ENCODE measurements at places on chromosomes 11 and 22.

GRCh38 chr11:16609769-16610168 is 128.7 kb upstream of the C11orf58 start:
- DNase-seq, result no peak

- no peak for DNase-seq
Measured at GRCh38 chr22:37127350-37127878, 17.9 kb upstream of the TMPRSS6 start.

- peak; percentile 62 for DNase-seq
Measured at GRCh38 chr11:75334976-75335375, 16.5 kb downstream of the ARRB1 start.

DNA sequence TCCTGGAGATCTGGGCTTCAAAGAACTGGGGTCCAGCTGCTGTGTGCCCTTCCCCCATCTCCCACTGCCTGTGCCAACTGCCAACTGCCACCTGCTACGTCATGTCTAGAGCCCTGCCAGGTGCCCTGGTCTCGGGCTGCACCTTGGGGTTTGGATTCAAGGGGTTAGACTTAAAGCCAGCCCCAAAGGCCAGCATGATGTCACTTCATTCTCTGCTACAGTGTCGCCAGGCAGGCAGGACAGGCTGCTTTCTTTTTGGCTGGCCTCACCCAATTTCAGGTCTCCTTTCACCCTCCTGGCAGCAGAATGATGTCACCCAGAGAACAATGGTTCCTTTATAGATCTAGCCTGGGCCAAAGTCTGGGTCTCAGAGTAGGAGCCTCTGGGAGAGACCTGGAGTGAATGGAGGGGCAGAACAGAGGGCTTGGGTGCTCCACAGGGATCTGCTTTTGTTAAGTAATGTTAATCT is 79.5 kb upstream of the CRYBB3 start:
- no peak for DNase-seq
